ENCODE measurements at places on chromosomes 11 and 22. TPM values are rescaled to one million over a fixed set of nuclear protein-coding genes. Genes with fewer than 3 reads are reported as not detected.

The CADM1 gene
- total RNA-seq, result 0.33 TPM

The DEUP1 gene
- not detected for total RNA-seq

The GRM5 gene
- 0.33 TPM for total RNA-seq

The PHF21A gene
- total RNA-seq, result 12.1 TPM

The PNPLA3 gene
- 0.98 TPM for total RNA-seq

The CELSR1 gene
- total RNA-seq, result 26.1 TPM

The MMP8 gene
- not detected for total RNA-seq

The SEPTIN3 gene
- under 0.01 TPM for total RNA-seq

The IGLL5 gene
- not detected for total RNA-seq

The UPK3A gene
- total RNA-seq, result not detected

The KRTAP5-9 gene
- not detected for total RNA-seq

The IGF2 gene
- 17.8 TPM for total RNA-seq

The NLRP10 gene
- total RNA-seq, result 0.38 TPM

The MUC2 gene
- not detected for total RNA-seq

The BDNF gene
- 3.9 TPM for total RNA-seq

The OR52I1 gene
- total RNA-seq, result not detected

The OR4A15 gene
- not detected for total RNA-seq

The VSIG10L2 gene
- total RNA-seq, result not detected

All from vein endothelial cell (primary cell).